ENCODE measurements at places on chromosomes 1 and 21. TPM values are rescaled to one million over a fixed set of nuclear protein-coding genes. Genes with fewer than 3 reads are reported as not detected.

RXFP4 gene
- total RNA-seq = not detected

SDF4 gene
- 141 TPM for total RNA-seq

TMPRSS3 gene
- 0.21 TPM for total RNA-seq

SLC25A34 gene
- total RNA-seq = 0.48 TPM

CSMD2 gene
- not detected for total RNA-seq

RNU1-1 gene
- not detected for total RNA-seq

PROX1 gene
- 0.18 TPM for total RNA-seq

SLC6A9 gene
- total RNA-seq = 9.0 TPM

KDF1 gene
- total RNA-seq = not detected

CLCA1 gene
- not detected for total RNA-seq

CYP4Z1 gene
- not detected for total RNA-seq

CITED4 gene
- 39.5 TPM for total RNA-seq

NBPF11 gene
- 5.1 TPM for total RNA-seq

NHLH1 gene
- 0.34 TPM for total RNA-seq

SERTAD4 gene
- total RNA-seq = 0.59 TPM

SYPL2 gene
- total RNA-seq = 0.13 TPM

LCE2A gene
- total RNA-seq = not detected

CNR2 gene
- total RNA-seq = not detected

GJA8 gene
- not detected for total RNA-seq

IFNAR1 gene
- 17.3 TPM for total RNA-seq

CHRNB2 gene
- total RNA-seq = 0.33 TPM

PER3 gene
- 0.86 TPM for total RNA-seq

OR2L8 gene
- total RNA-seq = not detected

CFAP126 gene
- total RNA-seq = 0.33 TPM

ZNF683 gene
- not detected for total RNA-seq

KCNQ4 gene
- 0.28 TPM for total RNA-seq

FCRL4 gene
- not detected for total RNA-seq

F13B gene
- total RNA-seq = not detected

TMEM240 gene
- total RNA-seq = 0.68 TPM

LACTBL1 gene
- not detected for total RNA-seq

CASP9 gene
- 4.1 TPM for total RNA-seq

PDE4B gene
- total RNA-seq = 12.6 TPM

FCRL2 gene
- not detected for total RNA-seq

TMEM51 gene
- 38.0 TPM for total RNA-seq

SUMO3 gene
- total RNA-seq = 47.7 TPM

TNFRSF9 gene
- 3.6 TPM for total RNA-seq

KRTAP7-1 gene
- not detected for total RNA-seq

RAB7B gene
- 1.2 TPM for total RNA-seq

ARHGEF16 gene
- 6.0 TPM for total RNA-seq

SLC45A3 gene
- total RNA-seq = 4.7 TPM

CFAP57 gene
- 0.06 TPM for total RNA-seq

LAPTM5 gene
- 0.16 TPM for total RNA-seq

SYTL1 gene
- 0.56 TPM for total RNA-seq

SCAF4 gene
- total RNA-seq = 17.7 TPM

MYOG gene
- not detected for total RNA-seq

HAPLN2 gene
- 0.20 TPM for total RNA-seq

TGFBR3 gene
- total RNA-seq = 4.2 TPM

FMO1 gene
- total RNA-seq = not detected

TNFRSF14 gene
- 0.31 TPM for total RNA-seq

APP gene
- total RNA-seq = 284 TPM
